ENCODE measurements at places on chromosomes 16 and 17.

- DNase-seq, result no peak
These were observed 545.7 kb downstream of the NPIPA7 start for GRCh38 chr16:16924613-16925012.

- no peak for DNase-seq
These were observed 338.0 kb downstream of the WWOX start for GRCh38 chr16:78437352-78437968.

GRCh38 chr17:57944908-57945307 lies 10.3 kb downstream of the CUEDC1 start:
- no peak for DNase-seq

DNA sequence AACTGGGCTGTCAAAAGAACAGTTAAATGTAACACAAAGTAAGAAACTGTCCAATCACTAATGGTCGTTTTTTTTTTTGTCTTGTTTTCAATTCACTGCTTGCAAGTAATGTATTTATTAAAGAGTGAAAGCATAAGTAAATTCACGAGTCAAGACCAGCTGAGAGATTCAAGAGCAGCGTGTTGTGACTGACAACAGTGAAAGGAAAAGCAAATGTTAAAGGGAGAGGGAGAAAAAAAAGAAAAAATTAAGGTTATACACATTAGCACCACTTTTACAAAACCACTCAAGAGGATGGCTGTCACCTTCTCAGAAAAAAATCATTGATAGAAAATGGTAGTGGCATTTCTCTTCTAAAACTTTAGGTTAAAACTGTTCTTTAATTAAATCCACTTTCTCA lies 36.1 kb downstream of the GPATCH8 start:
- no peak for DNase-seq

DNA sequence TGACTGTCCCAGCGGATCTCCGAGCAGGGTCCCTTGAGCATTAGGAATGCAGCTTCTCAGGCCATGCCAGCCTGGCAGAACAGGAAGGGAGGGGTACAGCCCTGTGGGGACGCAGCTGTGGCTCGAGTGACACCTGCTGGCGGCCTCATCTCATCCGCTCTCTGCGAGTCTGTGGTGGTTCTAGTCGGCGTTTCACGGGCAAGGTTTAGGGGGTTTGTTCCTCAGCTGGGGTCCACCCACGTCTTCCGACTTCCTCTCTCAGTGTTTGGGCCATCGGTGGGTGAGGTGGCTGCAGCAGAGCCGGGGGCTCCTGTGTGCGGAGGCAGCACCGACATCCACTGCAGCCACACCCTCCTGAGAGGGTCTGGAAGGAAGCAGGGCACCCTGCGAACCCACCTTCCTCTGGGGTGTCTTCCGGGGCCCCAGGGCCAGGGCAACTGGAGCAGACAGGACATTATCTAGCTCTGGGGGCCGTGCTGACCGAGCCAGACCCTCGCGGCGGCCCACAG lies 33.3 kb downstream of the JPH3 start:
- DNase-seq, result no peak

DNA sequence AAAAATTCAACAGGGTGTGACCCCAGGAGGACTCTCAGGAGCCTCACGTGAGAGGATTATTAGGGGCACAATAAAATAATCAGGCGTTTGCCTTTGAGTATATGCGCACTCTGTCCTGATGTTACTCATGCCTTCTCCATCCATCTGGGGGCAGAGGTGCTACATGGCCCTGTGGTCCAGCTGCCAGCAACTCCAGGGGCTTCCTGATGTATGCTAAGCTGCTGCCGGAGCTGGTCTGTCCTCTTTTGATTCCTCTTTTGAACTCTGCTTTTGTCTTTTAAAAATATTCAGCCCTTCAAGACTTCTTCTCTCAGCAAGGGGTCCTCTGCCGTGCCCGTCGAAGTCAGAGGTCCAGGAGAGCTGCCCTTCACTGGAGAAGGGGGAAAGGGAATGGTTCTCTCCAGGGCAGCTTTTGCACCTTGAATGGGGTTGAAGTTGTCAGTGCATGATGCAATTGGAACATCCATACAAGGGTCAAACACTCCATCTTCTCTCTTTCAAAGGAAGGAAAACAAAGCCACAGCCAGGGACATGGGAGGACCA lies 431.4 kb downstream of the SHISA9 start:
- no peak for DNase-seq

GRCh38 chr17:73560661-73561060 lies 83.6 kb downstream of the SDK2 start:
- DNase-seq, result no peak

GRCh38 chr16:24525970-24526559 lies 13.3 kb upstream of the RBBP6 start:
- DNase-seq, result peak; percentile 31
